ENCODE measurements at places on chromosomes 7 and 10.

- peak; percentile 7 for DNase-seq
These were observed 62.5 kb downstream of the CSGALNACT2 start for GRCh38 chr10:43200538-43201390.

DNA sequence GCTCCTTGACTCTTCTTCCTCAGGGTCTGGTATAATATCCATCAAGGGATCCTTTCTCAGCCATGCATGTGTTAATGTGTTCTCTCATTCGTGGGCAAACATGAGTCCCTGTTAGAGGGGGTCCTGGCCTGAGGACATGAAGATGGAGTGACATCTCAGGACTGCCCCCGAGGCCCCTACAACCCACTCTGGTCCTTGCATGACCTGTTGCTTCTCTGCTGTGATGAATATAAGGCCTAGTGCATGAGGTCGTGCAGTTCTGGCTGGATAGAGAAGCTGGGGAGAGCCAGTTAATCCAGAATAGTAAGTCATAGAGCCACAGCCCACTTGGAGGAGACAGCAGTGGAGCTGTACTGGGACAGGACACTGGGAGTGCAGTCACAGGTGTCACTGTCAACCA, 4.6 kb upstream of the VWC2 start:
- DNase-seq = no peak

DNA sequence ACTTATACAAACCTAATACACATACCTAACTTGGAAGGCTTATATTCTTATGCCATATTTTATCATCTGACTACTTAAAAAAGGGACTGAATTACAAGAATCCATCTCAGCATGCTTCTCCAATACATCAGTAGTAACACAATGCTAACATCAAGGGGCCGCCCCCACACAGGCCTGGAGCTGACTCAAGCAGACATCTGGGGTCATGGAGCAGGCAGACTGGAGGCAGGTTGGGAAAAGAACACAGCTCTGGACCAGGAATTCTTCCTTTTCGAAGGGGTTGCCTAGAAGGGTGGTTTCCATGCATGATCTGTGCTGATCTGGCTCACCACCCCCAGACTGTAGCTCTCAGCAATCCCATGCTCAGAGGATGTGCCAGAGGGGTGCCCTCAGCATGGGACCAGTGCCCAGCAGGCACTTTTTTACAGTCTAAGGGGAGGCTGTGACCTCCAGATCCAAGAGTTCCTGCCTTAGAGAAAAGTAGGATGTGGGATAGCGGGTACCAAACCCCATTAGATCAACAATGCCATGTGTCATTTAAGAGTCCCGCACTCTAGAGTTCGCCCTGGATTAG, 26.1 kb upstream of the DUSP5 start:
- DNase-seq = no peak

GRCh38 chr10:79013406-79013987, 55.3 kb upstream of the ZMIZ1 start:
- no peak for DNase-seq

GRCh38 chr7:107860279-107860961, 30.6 kb upstream of the DLD start:
- DNase-seq = no peak

DNA sequence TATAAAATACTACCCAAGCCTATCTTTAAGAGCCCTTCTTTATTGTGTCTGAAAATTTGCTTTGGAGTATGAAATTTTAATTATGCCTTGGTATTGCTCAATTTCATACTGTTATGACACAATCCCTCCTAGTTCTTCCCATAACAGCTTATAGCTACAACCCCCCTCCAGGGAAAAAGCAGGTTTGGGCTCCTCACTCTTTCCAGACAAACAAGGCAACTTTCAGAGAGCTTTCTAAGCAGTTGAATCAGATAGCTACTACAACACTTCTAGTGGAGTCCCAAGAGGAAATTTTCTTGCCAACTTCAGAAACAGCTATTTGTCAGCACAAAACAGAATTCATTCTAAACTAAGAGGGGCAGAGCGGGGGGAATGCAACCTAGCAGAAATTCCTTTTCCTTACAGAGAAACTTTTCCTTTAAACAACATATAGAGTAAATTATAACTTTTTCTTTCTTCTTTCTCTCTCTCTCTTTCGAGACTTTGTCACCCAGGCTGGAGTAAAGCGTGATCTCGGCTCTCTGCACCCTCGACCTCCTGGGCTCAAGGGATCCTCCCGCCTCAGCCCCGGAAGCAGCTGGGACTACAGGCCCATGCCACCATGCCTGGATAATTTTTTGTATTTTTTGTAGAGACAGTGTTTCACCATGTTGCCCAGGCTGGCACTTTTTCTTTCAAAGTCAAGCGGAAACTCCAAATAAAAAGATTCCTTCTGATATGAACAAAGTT, 26.0 kb upstream of the JMJD1C start:
- DNase-seq = no peak

GRCh38 chr7:107180378-107180777, 11.6 kb downstream of the HBP1 start:
- DNase-seq = peak; percentile 65

GRCh38 chr7:127934711-127935110, 96.5 kb downstream of the LRRC4 start:
- no peak for DNase-seq

GRCh38 chr7:101418694-101419093, 56.0 kb downstream of the COL26A1 start:
- DNase-seq = no peak

GRCh38 chr10:128929767-128930166, 537.3 kb upstream of the MGMT start:
- no peak for DNase-seq

- DNase-seq = no peak
These were observed 114.4 kb upstream of the NANOS1 start for GRCh38 chr10:118915161-118915560.

GRCh38 chr7:79980376-79980775, 154.3 kb upstream of the GNAI1 start:
- no peak for DNase-seq

- no peak for DNase-seq
These were observed 356 bp downstream of the ADCYAP1R1 start for GRCh38 chr7:31052487-31052840.

DNA sequence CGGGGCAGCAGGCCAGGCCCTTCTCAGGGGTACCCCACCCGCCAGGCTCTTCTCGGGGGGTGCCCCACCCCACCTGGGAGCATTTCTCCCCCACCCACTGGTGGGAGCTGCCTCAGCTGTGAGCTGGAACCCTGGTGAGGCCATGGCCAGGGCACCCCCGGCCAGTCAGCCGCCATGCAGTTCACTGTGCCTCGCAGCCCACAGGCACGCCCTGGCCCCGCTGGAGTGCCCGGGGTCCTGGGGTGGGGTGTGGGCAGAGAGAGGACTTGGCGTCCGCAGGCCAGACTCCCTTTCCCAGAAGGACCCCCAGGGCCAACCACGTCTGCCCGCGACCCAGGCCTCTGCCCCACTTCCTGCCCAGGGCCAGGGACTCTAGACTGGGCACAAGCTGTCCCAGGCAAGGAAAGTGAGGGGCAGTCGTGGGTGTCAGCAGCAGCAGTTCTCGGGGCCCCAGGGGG, 13.1 kb downstream of the DPYSL4 start:
- DNase-seq = no peak

- no peak for DNase-seq
These were observed 32.8 kb downstream of the JCAD start for GRCh38 chr10:30026578-30026977.

DNA sequence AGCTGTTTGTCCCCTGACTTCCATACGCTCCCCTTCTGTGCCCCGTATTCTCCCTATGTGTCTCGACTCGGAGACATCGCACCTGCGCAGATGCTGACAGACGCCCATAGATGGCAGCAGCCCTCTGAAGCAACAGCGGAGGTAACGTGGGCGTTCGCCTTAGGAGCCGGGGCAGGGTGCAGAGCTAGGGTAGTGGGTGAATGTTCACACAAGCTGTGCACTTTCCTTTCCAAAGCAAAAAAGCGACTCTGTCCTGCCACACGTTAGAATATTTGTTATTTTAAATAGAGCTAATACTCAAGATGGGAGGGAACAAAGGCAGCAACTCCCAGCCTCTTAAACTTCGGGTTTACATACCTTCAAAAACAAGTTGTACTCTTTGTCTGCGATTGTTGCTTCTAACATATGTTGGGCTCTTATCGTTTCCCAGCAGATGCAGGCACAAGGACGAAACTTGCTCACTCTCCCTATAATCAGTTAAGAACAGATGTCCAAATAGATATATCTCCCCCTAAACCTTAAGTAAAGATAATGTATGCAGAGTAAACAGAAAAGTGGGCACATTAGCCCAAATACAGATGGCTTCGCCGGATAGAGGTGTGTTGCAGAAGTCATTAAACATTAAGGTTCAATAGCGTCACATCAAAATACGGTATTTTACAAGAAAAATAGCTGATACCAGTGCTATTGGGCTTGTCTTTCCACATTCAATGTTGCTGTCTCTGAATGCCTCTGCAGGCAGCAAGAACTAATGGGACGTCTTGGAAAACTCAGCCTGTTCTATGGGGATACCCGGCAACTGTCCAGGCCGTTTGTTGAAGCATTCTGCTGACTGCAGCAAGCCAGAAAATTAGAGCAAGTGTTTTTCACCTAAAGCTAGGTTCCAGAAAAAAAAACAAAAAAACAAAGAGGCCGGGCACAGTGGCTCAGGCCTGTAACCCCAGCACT, 340.3 kb upstream of the PRKCQ start:
- DNase-seq = peak; percentile 22

DNA sequence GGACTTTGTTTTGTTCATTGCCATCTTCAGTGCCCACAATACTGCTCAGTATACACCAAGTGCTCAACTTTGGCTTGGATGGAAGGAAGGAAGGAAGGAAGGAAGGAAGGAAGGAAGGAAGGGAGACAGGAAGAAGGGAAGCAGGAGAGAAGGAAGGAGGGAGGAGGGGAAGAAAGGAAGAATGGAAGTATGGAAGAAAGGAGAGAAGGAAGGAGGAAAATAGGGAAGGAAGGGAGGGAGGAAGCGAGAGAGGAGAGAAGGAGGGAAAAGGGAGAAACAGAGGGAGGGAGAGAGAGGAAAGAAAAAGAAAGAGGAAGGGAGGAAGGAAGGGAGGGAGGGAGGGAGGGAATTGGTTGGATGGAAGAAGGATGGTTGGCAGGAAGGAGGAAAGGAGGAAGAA, 49.6 kb upstream of the ADO start:
- no peak for DNase-seq

- no peak for DNase-seq
These were observed 28.7 kb downstream of the CFAP46 start for GRCh38 chr10:132913559-132914115.

All from A172 (cell line).